GM12865 (cell line): ENCODE measurements at places on chromosomes 13 and 19.

- no peak for DNase-seq
Observed at GRCh38 chr19:41367848-41368301, 3.9 kb upstream of the B9D2 start.

- DNase-seq = no peak
Observed at GRCh38 chr19:31223740-31224534, 125.3 kb downstream of the TSHZ3 start.

DNA sequence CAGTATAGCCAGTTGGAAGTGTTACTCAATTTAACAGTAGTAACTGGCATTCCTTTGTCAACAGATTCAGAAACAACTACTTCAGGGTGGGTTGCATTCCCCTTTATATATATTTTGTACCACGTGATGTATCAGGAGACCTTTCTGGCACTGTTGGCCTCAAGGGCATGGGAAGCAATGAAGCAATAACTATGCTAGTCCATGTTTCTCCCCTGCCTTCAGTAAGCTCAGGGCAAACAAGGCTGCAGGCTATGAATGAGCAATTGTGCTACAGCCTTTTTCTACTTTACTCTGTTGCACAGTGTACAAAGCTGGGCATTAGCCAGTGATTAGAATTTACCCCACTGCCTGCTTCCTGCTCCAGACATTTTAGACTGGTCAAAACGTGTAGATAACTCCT, 348.8 kb downstream of the GPC5 start:
- no peak for DNase-seq

DNA sequence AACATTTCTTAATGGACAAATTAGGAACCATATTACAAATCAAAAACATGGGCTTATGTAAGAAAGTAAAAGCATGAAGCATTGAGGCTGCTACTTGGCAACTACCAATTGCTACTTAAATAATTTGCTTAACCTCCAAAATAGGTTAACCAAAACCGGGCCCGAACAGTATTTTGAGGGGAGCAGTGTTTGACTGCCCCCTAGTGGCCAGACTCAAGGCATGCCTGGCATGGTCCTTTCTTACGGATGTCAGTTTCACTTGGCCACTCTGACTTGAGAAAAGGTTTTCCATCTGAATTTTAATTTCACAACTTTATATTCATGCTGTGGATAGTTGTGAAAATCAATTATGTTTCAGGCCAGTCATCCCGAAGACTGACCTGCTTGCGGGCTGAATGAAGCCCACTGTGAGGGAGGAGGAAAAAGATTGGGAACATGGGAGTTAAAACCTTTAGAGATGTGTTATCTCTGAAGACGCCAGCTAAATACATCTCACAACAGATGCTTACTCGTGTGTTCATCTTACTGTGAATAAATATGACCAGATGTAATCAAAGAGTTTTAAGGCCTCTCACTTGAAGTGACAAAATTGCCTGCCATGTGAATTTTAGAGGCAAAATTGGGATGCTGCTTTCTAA, 2.9 kb downstream of the RXFP2 start:
- DNase-seq = peak; percentile 81

DNA sequence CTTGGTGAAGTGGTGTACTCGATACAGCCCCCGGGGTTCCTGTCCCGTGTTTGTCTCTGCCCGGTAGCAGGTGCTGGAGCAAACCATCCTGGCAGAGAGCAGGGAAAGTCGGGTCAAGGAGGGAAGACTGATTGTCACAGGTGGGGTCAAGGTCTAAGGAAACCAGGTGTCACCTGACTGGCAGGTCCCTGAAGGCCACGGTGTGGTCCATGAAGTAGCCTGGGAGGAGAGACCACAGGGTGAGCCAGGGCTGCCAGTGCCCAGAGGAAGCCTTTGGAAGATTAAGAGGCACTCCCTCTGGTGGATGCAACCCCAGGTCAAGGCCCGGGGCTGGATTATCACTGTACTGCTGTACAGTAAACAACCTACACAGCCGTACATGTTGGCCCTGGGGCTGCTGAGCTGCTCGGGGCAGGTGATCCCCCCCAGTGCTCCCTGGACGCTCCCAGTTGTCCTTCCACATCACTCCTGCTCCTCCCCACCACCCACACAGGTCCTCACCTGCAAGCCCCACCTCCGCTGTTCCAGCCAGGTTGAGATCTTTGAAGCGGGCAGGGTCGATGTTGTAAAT, 6.0 kb upstream of the CCER2 start:
- DNase-seq = no peak

DNA sequence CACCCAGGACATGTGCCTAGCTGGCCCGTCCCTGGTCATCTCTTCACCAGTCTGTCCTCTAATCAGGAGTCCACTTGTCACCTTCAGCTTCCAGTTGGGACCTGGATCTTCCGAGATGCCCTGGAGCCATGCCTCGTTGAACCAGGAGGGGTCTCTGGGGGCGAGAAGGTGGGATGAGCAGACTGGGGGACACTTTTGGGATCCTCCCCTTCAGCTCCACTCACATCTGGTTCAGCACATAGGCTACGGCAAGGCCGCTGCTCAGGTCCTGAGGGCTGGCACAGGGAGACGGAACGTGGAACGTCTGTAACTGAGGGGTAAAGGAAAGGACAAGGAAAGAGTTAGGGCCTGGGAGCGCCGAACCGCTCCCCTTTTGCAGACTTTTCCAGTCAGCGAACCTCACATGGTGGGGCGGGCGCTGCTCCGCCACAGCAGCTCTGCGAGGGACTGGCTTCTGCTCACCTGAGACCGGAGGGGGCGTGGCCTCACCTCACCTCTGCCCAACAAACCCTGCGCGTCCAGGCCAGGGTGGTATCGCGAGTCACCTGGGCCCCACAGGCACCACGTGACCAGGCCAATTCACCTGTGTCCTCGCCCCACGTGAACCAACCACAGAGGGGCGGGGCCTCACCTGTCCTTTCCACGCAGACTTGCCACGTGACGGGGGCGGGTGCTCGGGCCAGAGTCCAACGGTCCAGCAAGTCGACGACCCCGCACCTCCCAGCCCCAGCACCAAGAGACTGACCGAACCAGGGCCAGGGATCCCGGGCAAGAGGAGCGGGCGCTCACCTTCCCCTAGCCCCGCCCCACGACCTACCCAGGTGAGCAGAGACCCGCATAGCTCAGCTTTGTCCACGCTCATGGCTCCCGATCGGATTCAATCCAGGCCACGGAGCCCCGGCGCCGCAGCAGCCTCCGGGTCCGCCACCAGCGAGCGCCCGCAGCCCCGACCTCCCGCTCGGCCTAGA, at the start of gene HOOK2:
HOOK2 (minus strand) TSS at position 965 of the 968 bp plus-strand sequence; CDS start at position 862, 103 bp downstream.
- peak; percentile 33 for DNase-seq

DNA sequence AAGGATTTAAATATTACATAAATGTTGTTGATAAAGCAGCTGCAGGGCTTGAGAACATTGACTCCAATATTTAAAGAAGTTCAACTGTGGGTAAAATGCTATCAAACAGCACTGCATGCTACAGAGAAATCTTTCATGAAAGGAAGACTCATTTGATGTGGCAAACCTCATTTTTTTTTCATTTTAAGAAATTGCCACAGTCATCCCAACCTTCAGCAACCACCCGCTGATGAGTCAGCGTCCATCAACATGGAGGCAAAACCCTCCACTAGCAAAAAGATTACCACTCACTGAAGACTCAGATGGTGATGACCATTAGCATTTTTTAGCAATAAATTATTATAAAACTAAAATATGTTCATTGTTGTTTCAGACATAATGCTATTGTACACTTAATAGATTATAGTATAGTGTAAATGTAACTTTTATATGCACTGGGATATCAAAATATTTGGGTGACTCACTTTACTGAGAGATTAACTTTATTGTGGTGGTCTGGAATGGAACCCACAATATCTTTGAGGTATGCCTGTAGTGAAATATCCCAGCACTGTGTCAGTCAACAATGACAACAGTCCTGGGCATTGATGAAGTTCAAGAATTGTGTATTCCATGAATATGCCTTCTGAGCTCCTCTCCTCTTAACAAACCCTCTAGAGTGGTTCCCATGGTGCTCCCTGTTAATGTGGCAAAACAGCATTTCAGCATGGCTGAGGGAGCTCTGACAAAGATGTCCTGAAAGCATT, 52.4 kb upstream of the SOX21 start:
- DNase-seq = no peak

DNA sequence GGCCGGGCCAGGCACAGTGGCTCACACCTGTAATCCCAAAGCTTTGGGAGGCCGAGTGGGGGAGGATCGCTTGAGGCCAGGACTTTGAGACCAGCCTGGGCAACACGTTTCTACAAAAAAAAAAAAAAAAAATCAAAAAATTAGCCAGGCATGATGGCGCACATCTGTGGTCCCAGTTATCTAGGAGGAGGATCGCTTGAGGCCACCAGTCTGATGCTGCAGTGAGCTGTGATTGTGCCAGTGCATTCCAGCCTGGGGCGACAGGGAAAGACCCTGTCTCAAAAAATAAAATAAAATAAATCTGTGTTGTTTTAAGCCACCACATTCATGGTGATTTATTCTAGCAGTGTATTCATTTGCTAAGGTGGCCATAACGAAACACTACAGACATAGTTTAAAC, 4.1 kb upstream of the DACT3 start:
- DNase-seq = no peak

GRCh38 chr19:38638461-38638860, 9.0 kb upstream of the ACTN4 start:
- DNase-seq = no peak

- DNase-seq = peak; percentile 11
Observed at GRCh38 chr19:53507523-53508442, 30.2 kb upstream of the ZNF331 start.

DNA sequence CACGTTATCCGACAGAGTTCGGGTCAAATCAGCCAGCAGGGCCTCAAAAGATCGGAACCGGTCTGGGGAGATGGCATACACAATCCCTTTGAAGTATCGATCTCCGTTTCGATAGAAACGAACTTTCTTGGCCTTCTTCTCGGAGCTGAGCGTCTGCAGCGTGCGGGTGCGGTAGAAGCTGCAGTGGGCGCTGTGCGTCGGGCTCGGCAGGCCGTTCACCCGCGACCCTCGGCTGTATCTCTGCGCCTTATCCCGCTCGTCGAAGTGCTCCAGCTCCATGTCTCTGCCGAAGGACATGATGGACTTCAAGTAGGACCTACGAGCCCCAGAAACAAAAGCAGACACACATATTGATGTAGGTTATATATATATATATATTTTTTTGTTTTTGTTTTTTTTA, 5.3 kb downstream of the DCLK1 start:
- DNase-seq = no peak

GRCh38 chr19:15320116-15320515, 12.2 kb downstream of the BRD4 start:
- DNase-seq = no peak

- DNase-seq = peak; percentile 65
Observed at GRCh38 chr13:32390048-32390447, 37.9 kb downstream of the N4BP2L1 start.

- peak; percentile 37 for DNase-seq
Observed at GRCh38 chr19:28881616-28882015, 331.3 kb downstream of the UQCRFS1 start.

DNA sequence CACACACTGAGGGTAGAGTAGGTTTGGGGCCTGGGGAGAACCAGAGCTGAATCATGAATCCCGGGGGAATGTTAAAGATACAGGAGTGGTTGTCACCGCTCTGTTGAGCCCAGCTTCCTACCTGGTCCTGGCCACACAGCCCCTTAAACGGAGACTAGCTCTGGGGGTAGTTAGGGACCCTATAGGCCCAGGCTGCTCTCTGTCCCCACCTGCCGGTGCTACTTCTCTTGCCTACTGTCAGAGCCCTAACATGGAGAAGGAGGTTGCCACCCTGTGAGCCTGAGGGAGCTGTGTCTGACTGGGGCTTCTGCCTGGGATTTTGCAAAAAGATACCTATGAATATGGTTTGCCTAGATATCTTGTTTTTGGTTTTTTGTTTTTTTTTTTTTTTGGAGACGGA, 36.6 kb upstream of the ZNF429 start:
- DNase-seq = no peak

DNA sequence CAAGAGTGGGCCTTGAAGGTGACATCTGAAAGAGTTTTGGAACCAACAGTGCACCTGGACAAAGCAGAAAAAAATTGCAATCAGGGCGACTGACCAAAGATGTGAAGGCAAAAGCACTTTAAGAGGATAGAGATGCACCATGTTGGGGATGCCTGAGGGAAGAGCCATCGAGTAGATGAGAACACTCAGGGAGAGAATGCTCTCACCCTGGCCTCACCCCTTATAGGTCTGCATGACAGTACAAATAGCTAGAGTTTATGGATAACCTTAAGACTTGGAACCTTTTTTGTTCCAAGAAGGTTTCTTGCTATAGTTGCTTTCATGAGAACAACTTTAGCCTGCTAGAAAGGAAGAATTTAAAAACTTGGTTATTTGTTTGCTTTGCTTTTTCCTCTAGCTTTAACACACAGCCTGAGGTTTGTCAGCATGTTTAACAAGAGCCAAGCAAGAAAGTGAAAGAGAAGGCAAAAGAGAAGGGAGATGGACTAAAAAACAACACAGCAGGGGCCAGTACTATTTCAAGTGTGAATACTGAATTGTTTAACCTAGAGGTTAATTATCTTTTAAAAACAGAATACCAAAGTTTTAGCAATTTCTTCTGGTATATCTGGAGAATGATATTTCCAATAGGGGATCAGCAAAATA, 418.9 kb downstream of the DIAPH3 start:
- peak; percentile 7 for DNase-seq

DNA sequence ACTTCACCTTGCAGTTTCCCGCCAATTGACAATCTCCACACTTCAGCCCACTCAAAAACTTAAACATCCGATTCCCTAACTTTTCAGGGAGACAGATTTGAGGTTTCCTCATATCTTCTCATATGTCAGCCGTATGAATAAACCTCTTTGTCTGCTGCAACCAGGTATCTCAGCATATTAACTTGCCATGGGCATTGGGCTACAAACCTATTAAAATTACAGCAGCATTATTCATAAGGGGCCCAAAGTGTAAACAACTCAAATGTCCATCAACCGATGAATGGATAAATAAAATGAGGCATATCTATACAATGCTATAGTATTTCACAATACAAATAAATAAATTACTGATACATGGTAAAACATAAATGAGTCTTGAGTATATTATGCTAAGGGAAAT, 179.4 kb upstream of the ATXN8OS start:
- no peak for DNase-seq

DNA sequence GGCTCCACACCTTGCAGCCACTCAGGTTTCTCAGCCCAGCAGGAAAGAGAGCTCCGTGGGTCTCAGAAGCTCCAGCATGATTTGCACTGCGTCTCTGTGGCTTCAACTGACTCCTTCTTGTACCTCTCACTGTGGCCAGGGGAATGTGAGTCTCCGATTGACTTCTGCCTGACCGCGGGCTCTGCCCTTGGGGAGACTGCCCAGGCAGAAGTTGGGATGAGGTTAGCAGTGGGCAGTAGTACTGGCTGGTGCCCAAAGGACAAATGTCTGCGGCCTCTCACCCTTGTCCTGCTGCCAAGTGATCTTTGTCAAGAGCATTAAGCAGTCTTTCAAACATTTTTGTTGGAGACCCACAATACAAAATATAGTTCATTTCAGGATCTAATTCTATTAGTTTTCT, 34.4 kb upstream of the FXYD3 start:
- DNase-seq = no peak

GRCh38 chr19:40388481-40388880, 1.5 kb downstream of the HIPK4 start:
- DNase-seq = no peak

- peak; percentile 41 for DNase-seq
Observed at GRCh38 chr19:45104658-45105349, 11.8 kb downstream of the PPP1R37 start.
